ENCODE measurements at places on chromosomes 6 and 20.
A peak's percentile ranks its signal among the peaks of the same experiment; 100 is the strongest.

DNA sequence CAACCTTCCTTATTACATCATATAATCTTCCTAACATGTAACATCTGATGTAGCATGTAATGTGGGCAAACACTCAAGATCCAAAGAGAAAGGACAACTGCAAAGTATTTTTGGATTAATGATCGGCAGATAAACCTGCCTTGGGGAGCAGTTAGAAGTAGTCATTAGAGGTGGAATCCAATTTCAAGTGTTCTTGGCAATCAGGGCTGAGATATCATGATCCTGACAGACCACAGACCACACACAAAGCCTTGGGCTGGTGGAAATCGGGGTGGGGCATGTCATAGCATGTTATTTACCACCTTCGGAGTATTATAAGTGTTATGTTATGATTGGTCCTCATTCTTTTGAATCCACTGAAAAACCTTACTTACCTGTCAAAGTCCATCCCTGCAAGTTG, 16.3 kb downstream of the NCOA5 start:
- no peak for DNase-seq

- DNase-seq, result no peak
These were observed 105.8 kb downstream of the CARMIL1 start for GRCh38 chr6:25384967-25385366.

- DNase-seq, result no peak
These were observed 16.7 kb downstream of the TSBP1 start for GRCh38 chr6:32355018-32355417.

GRCh38 chr20:15446373-15446772, 1109.0 kb upstream of the FLRT3 start:
- no peak for DNase-seq

- DNase-seq, result no peak
These were observed 21.5 kb upstream of the SLC9A8 start for GRCh38 chr20:49791165-49791564.

GRCh38 chr6:123663436-123663835, 26.7 kb upstream of the TRDN start:
- no peak for DNase-seq

DNA sequence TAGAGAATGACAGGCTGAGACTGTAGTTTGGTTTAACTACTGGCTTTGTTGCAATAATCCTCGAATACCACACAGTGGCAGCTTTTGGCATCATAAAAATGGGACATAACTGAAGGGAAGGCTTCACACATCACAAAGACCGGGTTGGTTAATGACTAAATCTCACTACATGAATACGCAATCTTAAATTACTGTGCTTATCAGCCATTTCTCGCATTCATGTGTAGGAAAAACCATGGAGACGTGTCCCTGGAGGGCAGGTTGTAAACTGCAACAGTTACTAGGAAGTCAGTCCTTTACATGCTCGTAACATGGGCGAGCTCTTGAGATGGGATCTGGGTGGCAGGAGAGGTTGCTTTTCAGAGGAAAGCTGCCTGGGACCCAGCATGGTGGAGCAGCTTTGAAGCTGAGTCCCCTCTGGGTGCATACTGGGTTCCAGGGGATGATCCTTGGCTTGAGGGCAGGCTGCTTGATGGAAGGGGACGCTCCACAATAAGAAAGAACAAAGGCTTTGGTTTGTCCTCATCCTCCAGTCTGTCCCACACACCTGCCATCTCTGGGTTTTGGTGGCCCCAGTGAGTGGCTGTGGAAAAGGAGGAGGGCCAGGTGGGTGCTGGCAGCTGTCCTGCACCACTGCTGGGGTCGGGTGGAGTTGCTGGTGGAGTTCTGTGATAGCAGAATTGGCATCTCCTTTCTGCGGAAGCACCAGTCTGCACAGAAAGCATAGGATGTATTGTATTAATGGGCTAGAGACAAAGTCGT, 2.1 kb downstream of the RPS21 start:
- DNase-seq, result no peak

DNA sequence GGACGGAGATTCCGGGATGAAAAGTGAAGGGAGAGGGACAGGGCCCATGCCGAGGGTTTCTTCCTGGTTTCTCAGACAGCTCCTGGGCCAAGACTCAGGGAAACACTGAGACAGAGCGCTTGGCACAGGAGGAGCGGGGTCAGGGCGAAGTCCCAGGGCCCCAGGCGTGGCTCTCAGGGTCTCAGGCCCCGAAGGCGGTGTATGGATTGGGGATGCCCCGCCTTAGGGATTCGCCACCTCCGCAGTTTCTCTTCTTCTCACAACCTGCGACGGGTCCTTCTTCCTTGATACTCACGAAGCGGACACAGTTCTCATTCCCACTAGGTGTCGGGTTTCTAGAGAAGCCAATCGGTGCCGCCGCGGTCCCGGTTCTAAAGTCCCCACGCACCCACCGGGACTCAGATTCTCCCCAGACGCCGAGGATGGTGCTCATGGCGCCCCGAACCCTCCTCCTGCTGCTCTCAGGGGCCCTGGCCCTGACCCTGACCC, 55.0 kb upstream of the HLA-A start:
- peak; percentile 0 for DNase-seq

DNA sequence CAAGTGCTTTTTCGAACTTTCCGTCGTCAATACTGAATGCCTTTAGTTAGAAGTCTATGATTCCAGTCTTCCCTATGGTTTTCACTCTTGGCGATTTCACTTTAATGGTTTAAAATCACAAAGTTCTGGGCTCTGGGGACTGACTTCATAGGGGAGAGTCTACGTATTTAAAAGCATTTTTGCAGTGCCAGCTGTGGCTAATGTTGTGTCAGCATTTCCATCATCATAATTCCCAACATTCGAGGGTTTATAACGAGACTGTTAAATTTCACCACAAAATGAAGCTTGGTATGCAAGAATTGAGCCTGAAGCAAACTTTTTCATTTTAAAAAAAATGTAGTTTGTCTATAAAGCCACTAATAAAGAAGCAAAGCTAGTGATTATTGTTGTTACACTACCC, 242.7 kb downstream of the SOX4 start:
- no peak for DNase-seq

GRCh38 chr20:35329435-35330139, 37.4 kb upstream of the FAM83C start:
- DNase-seq, result no peak

DNA sequence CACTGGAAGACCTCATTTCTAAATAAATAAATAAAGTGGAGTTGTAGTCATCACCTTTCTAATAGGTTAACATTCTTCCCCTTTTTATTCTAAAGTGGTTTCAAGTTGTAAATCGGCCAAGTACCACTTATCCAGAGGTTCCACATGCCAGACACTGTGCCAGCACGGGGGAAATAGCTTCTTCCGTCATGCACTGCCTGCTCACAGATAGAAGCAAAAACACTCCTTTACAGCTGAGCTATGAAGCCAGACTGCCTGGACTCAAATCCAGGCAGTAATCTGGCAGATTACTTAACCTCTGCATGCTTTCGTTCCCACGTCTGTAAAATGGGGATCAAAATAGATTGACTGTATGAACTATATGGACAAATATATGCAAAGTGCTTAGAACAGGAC, 17.2 kb upstream of the SCML4 start:
- no peak for DNase-seq

- no peak for DNase-seq
These were observed 68.2 kb downstream of the MTFR2 start for GRCh38 chr6:136181861-136182260.
